Activated CD4-positive, alpha-beta T cell treated with anti-CD3 and anti-CD28 coated beads, Interleukin-2, amount 50 U/mL, for 4 hours (primary cell): ENCODE measurements at places on chromosomes 5 and 9.

DNA sequence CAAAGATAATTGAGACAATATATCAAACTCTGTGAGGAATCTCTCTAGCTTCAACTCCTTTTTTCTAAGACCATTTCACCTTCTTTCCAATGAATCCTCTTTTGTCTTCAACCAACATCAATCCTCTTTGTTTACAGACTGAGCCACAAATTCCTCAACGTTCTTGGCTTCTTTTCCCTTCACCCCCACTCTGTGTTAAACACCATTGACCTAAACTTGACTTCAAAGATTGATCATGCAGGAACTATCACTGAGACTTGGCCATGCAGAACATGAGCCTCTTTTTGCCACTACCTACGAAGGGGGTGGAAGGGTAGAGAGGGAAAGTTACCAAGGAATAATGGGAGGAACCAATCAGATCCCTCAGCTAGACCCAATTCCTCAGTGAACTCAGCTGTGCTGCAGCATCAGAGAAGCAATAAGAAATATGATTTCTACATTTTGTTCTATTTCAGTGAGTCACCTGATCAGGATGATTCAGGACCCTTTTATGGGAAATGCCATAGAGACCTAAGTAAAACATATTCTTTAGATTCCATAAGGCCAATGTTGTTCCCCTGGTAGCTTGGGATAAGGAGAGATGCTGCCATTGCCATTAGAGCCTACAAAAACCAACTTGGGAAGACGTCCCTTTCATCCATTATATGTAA lies 187.7 kb upstream of the RGMB start:
- no peak for DNase-seq

DNA sequence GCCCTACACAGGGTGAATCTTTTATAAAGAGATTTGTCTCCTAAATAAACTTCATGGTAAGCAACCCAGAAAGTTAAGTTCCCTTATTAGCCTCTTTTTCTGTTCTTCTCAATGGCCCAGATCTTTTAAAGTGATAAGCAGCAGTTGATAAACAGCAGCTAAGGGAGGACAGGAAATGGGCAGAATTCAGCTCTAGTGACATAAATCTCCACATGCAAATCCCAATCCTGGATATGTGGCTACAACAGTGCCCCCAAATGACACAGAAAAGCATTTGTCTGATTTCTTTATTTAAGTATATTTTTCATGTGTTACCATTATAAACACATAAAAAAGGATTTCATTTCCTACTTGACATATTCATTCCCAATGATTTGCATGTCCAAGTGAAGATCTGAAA lies 199.0 kb downstream of the DTWD2 start:
- no peak for DNase-seq

DNA sequence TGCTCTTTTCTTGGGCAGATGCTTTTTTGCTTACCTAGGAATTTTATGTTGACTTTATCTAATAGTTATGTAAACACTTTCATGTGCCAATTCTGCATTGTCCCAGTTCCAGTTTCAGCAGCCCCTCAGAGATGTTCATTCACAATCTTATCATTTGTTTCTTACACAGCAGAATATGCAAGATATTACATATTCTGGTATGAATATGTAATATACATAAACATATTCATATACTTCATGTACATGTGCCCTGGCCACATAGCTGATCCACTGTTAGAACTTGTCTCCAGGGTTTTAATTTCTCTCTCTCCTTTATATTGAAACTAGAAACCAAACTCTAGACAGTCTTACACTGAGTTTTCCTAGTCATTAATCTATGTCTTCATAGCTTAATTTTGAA lies 90.2 kb upstream of the PARP8 start:
- DNase-seq, result no peak

- DNase-seq, result no peak
Observed at GRCh38 chr9:128215491-128216409, 12.6 kb downstream of the DNM1 start.

DNA sequence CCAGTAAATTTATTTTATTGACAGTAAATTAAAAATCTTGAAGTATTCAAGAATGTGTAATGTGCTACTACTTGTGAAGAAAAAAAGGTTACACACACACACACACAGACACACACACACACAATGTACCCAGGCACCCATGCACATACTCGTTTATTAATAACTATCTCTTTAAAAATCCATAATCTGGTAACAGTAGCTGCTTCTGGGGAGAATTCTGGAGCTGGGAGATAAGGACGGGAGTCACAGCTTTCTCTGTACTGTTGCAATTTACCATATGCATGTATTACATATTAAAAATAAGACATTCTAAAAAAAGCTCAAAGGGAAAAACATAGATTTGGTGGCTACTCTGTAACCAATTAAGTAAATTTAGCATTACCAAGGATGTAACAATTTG lies 7.9 kb upstream of the C1QTNF2 start:
- DNase-seq, result no peak

DNA sequence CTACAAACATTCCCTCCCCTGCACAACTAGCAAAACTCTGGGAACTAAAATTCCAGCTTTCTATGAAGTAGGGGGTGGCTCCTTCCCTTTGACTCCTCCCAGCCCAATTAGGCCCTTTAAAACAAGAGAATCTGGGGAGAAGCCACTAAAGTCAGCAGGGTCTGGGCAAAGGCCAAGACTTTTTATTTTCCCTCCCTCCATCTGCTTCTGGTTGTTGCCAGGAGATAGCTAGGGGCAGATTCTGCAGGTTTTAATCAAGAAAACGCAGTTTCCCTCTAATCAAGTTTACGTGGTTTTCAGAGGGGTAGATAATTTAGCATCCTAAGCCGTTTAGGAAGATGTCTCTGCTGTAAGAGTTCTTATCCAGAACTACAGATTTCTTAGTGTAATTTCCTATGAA lies 114.5 kb upstream of the CDH6 start:
- no peak for DNase-seq

DNA sequence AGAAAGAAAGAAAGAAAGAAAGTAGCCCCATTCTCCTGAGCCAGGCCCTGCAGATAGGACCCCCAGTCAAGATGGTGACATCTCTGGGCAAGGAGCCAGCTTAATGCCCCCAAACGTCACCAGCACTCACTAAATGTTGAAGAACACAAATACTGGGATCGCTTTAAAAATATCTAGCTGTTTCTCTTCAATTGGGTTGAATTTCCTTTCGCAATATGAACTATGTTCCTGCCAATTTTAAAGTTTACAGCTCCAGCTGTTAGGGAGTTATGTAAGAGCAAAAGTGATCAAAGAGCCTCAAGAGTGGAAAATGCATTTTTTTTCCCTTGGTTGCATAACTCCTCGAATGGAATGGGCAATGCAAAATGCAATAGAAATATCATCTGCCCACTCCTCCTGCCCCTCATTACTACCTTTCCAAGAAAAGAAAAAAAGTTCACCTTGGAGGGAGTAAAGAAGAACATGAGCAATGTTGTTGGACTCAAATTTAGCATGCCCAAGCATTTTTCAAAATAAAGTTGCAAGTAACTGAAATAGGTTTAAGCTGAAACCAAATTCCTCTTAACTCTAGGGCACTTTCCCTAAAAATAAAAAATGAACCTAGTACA lies 244.2 kb upstream of the PIK3R1 start:
- no peak for DNase-seq

DNA sequence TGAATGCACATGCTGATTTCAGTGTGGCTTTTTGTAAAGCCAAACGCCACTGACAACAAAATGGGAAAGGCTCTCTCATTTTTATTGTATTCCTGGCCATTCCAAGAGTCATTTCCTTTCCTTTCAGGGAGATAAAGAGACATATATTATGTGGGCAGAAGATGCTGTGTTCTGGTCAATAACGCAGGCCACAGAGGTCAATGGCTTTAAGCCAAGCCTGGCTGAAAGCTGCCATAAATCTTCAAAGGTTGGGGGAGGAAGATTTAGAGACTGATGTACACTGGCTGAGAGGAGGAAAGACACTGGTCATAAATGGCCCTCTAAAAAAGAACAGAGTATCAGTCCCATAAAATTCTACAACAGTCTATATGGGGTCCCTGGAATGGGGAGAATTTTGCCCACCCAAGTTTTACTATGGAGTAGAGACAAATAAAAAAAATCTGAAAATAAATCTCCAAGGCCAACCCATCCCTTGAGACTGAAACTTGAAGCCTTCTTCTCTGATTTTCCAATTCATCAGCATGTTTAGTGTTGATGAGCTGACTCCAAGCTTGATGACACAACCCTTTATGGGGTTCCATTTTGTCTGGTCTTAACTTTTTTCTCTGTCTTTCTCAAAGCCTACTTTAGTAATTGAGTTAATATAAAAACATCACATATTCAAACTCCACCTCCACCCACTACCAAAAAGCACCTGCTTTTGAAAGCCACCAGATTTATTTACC lies 152.1 kb upstream of the SLC24A2 start:
- no peak for DNase-seq

- DNase-seq, result no peak
Observed at GRCh38 chr5:123647066-123647465, 135.1 kb downstream of the CSNK1G3 start.

GRCh38 chr5:95937607-95938152 lies 24.0 kb downstream of the ELL2 start:
- DNase-seq, result no peak

DNA sequence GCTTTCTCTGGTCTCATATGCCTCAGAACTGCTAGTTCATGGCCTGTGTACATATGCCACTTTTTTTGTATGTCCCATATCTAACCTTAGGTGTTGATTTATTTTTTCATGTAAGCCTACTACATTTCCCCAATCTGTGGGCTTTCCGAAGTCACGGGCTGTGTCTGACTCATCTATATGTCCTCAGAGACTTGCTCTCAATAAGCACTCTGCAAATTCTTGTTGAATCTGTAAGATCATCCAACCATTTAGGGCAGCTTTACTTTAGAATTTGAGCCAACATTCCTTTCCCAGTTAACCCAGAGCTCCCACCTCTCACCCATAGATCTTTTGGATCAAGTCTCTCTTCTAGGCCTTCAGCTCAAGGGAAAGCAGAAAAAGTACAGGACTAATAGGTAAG lies 263.4 kb downstream of the SEC61B start:
- DNase-seq, result no peak

DNA sequence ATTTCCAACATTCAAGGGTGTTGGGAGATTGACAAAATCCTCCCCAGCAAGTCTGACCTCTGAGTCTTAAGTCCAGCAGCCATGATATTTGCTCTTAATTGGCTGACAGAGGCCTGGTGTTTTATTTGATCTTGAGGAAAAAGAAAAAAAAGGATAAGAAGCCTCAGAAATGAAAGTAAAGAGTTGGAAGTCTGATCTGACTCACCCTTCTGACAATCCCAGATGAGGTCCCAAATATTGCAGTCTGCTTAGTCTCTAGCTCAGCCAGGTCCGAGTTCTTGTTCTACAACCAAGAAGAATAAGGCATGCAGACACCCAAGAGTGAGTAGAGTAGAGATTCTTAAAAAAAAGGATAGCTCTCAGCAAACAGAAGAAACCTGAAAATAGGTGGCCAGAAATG lies 632.5 kb upstream of the ST8SIA4 start:
- no peak for DNase-seq

GRCh38 chr9:126842220-126842842 lies 18.1 kb upstream of the ZBTB34 start:
- no peak for DNase-seq

DNA sequence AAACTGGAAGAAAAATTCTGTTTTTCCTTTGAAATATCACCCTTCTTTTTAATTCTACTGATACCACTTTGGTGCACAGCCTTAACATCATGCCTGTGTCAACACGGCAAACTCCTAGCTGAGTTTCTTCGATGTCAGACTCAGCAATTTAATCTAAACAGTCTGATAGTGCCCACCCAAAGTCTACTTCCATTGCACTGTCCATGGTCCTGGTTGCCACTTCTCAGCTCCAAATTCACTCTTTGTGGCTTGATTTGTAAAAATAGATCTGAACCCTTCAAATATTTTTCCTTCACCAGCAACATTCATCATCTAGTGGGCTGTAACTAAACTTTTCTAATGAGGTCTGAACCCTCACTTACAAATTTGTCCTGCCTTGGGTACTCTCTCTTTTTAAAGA lies 107.8 kb downstream of the NUDT12 start:
- no peak for DNase-seq

DNA sequence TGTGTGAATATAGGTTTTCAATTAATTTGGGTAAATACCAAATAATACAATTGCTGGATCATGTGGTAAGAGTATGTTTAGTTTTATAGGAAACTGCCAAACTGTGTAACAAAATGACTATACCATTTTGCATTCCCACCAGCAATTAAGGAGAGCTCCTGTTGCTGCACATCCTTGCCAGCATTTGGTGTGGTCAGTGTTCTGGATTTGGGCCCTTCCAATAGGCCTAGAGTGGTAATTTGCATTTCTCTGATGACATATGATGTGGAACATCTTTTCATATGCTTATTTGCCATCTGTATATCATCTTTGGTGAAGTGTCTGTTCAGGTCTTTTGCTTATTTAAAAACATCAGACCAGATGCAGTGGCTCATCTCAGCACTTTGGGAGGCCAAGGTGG lies 11.6 kb upstream of the RFK start:
- no peak for DNase-seq

- DNase-seq, result no peak
Observed at GRCh38 chr5:141494761-141495452, 6.0 kb downstream of the PCDHGC5 start.

GRCh38 chr9:89887286-89887685 lies 282.5 kb downstream of the GADD45G start:
- DNase-seq, result no peak

DNA sequence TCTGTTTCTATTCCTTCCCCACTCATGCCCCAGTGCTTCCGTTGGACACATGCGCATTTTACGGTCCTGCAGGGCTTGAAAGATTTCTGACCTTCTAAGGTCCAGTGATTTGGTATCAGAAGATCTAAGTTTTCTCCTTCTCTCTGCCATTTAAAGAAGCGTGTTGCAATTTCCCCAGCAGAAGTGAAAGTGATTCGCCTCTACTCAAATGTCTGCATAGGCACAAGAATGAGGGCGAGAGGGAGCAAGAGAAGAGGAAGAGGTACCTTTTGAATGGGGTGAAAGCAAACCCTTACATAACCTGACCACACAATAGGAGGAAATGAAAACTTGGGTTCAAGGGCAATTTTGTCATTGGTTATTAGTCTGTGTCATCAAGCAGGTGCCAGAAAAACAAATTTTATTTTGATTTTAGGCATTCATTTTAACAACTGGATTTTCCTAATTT lies 31.7 kb upstream of the NR3C1 start:
- peak; percentile 13 for DNase-seq
